ENCODE measurements at places on chromosomes 12 and 14.

GRCh38 chr14:92963301-92964123, 40.6 kb downstream of the CHGA start:
- DNase-seq: no peak

GRCh38 chr12:89484470-89484869, 40.1 kb downstream of the GALNT4 start:
- DNase-seq: no peak

GRCh38 chr12:121648458-121649028, 20.9 kb downstream of the MORN3 start:
- no peak for DNase-seq

DNA sequence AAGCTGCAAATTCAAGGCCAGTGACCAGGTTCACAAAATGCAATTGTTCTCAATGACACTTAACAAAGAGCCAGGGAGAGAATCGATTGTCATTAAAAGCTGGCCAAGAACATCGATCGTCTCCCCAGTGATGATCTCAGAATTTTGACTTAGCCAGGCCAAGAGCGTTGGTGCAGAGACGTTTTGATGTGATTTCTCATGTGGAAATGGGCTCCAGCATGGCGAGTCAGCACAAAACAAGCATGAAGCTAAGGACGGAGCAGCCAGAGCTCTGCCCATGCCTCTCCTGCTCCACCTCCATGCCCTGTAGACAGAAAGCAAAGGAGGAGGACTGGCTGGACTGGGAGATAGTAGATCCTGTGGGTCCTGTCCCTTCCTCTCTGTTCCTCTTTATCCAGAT, 270.8 kb downstream of the FOXN3 start:
- DNase-seq: no peak

GRCh38 chr12:51871918-51872688, 15.8 kb upstream of the ANKRD33 start:
- no peak for DNase-seq

GRCh38 chr14:24418492-24418873, 11.0 kb downstream of the CBLN3 start:
- DNase-seq: no peak

GRCh38 chr12:40723001-40723400, 30.8 kb downstream of the CNTN1 start:
- DNase-seq: no peak

DNA sequence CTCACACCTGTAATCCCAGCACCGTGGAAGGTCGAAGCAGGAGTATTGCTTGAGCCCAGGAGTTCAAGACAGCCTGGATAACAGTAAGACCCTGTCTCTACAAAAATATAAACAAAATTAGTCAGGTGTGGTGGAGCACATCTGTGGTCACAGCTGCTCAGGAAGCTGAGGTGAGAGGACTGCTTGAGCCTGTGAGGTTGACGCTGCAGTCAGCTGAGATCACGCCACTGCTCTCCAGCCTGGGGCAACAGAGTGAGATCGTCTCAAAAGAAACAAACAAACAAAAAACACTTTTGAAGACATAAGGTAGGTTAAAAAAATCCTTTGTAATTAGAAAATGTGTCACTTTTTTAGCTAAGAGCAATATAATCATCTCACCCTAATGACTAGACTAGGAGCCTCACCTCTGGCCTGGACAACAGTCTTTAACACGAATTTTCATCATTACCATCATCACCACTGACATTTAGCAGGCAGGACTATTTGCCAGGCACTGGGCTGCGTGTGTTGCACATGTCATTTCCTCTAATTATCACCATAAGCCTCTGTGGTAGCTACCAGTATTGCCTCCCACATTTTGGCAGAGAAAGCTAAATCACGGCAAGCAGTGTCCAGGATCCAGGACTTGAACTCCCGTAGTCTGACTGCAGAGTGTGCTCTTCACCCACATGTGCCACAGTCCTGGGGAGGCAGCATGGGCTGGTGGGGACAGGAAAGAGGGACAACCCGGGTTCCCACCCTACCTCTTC, 4.6 kb upstream of the SYCP3 start:
- no peak for DNase-seq

- DNase-seq: no peak
These were observed 50.0 kb downstream of the GLT1D1 start for GRCh38 chr12:128903236-128903635.

DNA sequence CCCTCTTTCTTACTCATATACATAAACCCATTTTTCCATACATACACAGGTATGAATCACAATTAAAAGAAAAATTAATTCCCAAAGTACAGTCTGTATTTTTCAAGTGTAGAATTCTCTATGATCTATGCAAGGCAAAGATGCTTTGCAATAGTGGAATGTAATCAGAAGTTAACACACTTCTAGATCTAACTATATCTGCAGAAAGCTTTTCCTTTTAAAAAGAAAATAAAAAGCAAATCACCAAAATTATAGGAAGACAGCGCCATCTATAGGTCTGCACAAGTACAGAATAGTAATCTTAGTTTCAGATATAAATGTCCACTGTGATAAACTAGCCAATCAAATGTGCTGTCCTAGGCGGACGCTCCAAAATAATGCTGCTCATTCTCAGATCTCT, 22.0 kb downstream of the SLC25A21 start:
- peak; percentile 33 for DNase-seq

DNA sequence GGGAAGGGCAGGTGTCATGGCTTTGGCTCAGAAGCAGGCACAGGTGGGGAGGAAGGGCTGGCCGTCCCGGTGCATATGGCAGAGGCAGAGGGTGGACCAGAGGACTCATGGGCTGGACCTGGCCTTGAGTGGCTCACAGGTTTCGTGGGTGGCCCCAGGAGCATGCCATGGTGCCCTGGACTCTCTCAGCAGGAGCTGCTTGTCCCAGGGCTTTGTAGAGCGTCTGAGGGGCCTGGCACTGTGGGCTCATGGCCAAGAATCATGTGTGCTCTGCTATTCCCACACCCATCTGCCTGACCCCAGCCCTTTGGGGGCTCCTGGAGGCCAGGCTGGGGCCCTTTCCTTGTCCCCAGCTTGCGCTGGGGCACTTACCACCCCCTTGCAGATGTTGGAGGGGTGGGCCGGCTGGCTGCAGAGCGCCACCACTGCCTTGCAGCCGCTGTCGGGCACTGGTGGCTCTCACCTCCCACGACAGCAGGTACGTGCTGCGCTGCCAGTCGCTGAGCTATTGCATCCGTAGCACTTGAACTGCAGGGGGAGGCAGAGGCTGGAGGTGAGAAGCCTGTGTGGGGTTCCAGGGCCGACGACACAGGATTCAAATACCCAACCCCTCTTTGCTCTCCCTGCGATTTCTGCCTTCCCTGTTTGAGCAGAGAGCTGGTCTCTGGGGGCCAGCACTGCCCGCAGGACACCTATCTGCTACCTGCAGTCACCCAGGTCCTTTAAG, 187.4 kb upstream of the PRMT8 start:
- peak; percentile 59 for DNase-seq

DNA sequence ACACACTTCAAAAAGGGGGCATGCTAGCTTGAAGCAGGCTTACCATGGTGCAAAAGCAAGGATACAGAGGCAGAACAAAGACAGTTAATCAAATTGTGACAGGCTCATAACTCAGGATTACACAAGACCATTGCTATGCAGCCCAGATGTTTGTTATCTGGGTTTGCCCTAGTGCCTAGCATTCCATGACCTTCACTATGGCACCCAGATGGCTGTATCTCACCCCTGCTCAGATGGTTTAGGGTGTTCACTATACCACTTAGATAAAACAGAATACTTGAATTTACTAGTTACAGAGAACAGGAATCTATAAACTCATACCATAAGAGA, 56.2 kb downstream of the SDR9C7 start:
- no peak for DNase-seq
